RWPE2 (cell line): ENCODE measurements at places on chromosomes 2 and 18.

- no peaks in the 10 kb centered on the region for H3K4me1 ChIP-seq
- H3K36me3 ChIP-seq = no peaks in the 10 kb centered on the region
- no peak overlapping the region for H3K4me3 ChIP-seq
Observed at GRCh38 chr2:11910971-11911370, 164.5 kb downstream of the LPIN1 start.

GRCh38 chr18:10852385-10853303 is 296.7 kb downstream of the PIEZO2 start:
- no peak overlapping the region for H3K4me3 ChIP-seq
- H3K27me3 ChIP-seq = peaks cover 16% of the 10 kb centered on the region
- H3K27ac ChIP-seq = no peak overlapping the region
- no peaks in the 10 kb centered on the region for H3K36me3 ChIP-seq
- H3K4me1 ChIP-seq = no peaks in the 10 kb centered on the region

DNA sequence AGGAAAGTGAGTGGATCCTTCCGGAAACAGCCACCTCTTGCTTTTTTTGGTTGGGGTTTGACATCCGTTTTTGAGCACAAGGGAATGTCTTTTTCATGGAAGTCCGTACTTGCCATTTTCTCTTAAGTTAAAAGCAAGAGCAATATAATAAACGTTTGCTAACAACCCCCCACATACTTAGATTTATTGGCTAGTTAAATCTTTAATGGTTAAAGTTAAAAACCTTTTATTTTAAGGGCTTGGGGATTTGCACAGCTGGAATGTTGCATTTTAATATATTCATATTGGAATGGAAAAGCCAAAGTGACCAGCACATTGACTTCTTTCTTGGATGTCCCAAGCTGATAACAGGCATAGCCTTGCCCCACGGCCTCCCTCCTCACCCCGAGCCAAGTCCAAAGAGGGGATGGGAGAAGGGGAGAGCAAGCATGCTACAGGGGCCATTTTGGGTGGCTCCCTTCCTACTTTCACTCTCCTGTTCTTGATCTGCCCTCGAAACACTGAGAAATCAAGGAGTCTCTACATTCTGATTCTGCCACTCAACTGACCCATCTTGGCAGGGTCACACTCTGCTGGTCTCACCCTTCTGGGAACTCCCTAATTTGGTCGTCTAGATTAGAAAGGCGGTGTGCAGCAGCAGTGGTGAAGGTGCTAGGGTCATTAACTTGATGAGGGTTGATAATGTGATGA is 48.1 kb upstream of the PKDCC start:
- no peaks in the 10 kb centered on the region for H3K36me3 ChIP-seq
- H3K4me1 ChIP-seq = no peaks in the 10 kb centered on the region
- no peak overlapping the region for H3K4me3 ChIP-seq

- H3K27me3 ChIP-seq = no peaks in the 10 kb centered on the region
- no peak overlapping the region for H3K4me3 ChIP-seq
- H3K36me3 ChIP-seq = no peaks in the 10 kb centered on the region
- DNase-seq = no peak
Observed at GRCh38 chr2:65486282-65486681, 53.9 kb upstream of the SPRED2 start.

DNA sequence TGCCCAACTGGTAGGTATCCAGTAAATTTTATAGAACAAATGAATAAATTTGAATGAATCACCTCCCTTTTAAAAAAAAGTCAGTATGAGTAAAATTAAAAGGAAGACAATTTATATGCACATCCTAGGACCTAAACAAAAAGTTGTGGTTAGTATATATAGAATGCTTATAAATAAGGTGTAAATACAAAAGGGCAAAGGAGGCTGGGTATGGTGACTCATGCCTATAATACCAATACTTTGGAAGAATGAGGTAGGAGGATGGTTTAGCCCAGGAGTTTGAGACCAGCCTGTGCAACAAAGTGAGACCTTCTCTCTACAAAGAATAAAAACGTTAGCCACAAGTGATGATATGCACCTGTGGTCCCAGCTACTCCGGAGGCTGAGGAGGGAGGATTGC is 12.8 kb downstream of the C2orf69 start:
- H3K4me1 ChIP-seq = peaks cover 3% of the 10 kb centered on the region
- H3K27ac ChIP-seq = no peak overlapping the region
- peaks cover 50% of the 10 kb centered on the region for H3K36me3 ChIP-seq
- no peak for DNase-seq
- no peak overlapping the region for H3K4me3 ChIP-seq

DNA sequence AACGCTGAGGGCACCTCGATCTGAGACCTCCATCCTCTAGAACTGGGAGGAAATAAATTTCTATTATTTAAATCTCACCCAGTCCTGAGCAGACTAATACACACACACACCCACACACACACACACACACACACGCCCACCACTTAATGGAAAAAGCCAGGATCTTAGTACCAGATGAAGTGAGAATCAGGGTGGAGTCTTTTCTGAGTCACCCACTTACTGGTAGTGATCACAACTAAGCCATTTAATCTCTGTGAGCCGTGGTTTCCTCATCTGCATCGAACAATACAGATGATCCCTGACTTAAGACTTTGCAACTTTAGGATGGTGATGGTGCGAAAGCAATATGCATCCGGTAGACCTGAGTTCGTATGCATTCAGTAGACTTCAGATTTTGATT is 18.6 kb downstream of the THNSL2 start:
- no peaks in the 10 kb centered on the region for H3K4me1 ChIP-seq
- no peak for DNase-seq
- no peak overlapping the region for H3K27ac ChIP-seq
- no peaks in the 10 kb centered on the region for H3K36me3 ChIP-seq

- no peak for DNase-seq
- H3K4me3 ChIP-seq = no peak overlapping the region
- peaks cover 86% of the 10 kb centered on the region for H3K36me3 ChIP-seq
- H3K27me3 ChIP-seq = no peaks in the 10 kb centered on the region
Observed at GRCh38 chr2:203451689-203452088, 83.4 kb downstream of the RAPH1 start.

DNA sequence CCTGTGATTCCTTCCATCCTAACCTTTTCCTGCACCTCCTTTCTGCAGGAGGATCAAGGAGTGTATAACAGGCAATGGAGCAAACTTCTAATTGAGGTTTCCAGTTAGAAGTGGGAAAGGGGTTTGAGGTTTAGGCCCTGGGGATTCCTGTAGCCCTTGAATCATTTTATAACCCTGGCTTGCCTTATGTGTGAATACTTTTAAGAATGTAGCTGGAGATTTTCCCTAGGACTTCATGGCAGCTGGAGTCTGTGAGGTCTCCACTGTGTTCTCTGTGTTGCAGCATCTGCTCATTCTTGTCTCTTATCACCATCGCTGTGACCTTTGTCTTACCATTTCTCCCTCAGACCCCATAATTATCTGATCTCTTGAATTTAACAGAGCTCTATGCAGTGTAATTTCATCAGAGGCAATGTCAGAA is 370.2 kb upstream of the SLC14A2 start:
- no peak overlapping the region for H3K4me3 ChIP-seq
- H3K36me3 ChIP-seq = no peaks in the 10 kb centered on the region
- no peaks in the 10 kb centered on the region for H3K4me1 ChIP-seq
- DNase-seq = no peak
- H3K27ac ChIP-seq = no peak overlapping the region
- no peaks in the 10 kb centered on the region for H3K27me3 ChIP-seq

- H3K27me3 ChIP-seq = no peaks in the 10 kb centered on the region
- H3K36me3 ChIP-seq = no peaks in the 10 kb centered on the region
- H3K4me3 ChIP-seq = no peak overlapping the region
- DNase-seq = no peak
- H3K27ac ChIP-seq = no peak overlapping the region
- no peaks in the 10 kb centered on the region for H3K4me1 ChIP-seq
Observed at GRCh38 chr18:63016270-63016669, 300.9 kb downstream of the PHLPP1 start.

- no peak overlapping the region for H3K27ac ChIP-seq
- no peak overlapping the region for H3K4me3 ChIP-seq
- H3K4me1 ChIP-seq = peaks cover 6% of the 10 kb centered on the region
- no peak for DNase-seq
- H3K27me3 ChIP-seq = no peaks in the 10 kb centered on the region
- H3K36me3 ChIP-seq = no peaks in the 10 kb centered on the region
Observed at GRCh38 chr2:172050479-172051125, 34.7 kb upstream of the DLX1 start.
